ENCODE measurements at places on chromosomes 3 and 15.

DNA sequence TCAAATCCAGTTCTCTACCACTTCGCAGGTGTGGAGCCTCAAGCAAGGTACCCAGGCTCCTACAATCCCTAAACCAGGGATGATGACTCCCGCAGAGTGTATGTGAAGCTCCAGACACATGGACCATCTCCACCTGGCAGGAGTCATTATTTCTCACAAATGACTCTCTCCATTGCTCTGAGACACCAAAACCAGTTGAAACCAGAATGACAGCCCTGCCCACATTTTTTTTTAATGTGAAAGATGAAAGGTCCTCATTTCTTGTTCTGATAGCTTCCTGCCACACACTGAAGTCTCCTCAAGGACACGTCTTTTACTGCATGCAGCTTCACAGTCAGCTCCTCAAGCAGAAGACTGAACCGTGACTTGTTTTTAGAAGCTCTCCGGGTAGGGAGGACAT, 61.4 kb upstream of the ZBTB38 start:
- no peak for DNase-seq

DNA sequence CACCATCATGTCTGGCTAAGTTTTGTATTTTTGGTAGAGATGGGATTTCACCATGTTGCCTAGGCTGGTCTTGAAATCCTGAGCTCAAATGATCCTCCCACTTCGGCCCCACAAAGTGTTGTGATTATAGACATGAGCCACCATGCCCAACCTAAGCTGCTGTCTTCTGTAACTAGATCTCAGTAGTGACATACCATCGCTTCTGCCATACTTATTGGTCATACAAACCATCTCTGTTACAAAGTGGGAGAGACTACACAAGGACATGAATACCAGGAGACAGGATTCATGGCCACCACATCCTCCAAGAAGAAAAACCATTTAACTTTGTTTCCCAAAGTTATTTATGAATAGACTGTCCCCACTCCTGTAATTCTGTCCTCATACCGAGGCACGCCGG, 81.3 kb downstream of the SMAD6 start:
- no peak for DNase-seq

DNA sequence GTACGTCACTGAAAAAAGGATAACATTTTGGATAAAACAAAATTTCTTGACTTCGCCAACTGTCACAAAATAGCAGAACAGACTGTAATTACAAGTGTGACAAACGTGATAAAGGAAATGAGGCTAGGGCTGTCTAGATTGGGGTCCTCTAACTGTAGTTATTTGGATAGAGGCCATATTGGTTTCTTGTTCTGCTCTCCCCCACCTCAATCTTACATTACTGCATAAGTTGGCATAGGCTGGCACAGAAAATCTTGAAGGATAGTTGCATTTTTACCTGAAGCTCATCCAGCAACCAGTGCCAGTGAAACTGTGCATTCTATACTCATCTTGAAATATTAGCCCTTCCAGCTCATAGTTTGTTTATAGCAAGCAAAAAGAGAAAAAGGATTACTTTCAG, 84.6 kb downstream of the ITPR1 start:
- DNase-seq, result no peak

DNA sequence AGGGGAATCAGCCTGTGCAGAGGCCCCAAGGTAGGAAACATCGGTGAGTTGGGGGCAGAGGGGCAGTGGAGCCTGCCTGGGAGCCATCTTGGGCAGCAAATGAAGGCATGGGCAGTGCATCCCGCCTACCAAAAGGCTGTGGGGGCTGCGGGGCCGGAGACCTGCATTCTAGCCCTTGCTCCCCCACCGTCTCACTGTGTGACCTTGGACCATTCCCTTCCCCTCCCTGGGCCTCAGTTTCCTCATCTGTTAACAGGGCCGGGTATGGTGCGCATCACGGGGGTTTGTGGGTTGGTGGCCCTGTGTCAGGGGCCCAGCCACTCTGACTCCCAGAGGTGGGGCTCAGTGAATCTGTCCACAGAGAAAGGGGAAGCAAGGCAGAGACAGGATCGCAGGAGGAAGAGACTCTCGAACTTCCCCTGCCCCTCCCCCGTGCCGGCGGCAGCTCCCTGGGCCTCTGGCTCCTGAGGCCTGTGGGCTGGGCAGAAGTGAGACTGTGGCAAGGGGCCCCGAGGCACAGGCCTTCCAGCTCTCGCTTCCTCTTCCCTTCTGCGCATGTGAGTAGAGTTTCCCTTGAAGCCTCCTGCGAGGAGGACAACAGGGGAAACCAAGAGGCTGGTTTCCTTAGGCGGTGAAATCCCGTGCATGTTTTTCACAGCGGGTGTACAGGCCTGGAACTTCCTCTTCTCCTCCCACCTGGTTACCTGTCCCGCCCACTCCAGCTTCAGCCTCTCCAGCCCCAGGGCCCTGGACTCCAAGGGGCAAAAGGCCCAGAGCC, 42.9 kb downstream of the IDH2 start:
- no peak for DNase-seq

DNA sequence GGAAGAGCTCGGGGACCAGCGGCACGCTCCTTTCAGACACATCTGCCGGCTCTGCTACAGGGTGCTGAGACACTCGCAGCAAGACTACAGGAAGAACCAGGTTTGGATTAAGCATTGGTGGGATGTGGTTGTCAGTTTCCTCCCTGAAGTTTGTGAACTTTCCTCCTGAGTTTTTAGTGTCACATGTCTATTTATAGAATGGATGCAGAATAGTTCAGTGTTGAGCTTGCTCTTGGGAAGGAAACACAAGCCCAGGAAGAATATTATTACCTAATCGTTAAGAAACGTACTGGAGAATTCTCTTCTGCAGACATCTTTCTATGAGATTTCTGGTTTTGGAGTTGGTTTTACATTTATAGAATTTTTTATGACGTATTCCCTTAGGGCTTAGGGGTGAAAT, 172.0 kb downstream of the ITPR1 start:
- no peak for DNase-seq

GRCh38 chr3:51024121-51024520, 349.4 kb downstream of the DOCK3 start:
- DNase-seq, result no peak

GRCh38 chr3:147406028-147406931, at the start of gene ZIC4:
Gene ZIC4 (minus strand): TSS chr3:147406543. CDS start chr3:147402797, 3,746 bp downstream.
- DNase-seq, result no peak

- DNase-seq, result no peak
Observed at GRCh38 chr3:170585008-170585936, 603 bp downstream of the SLC7A14 start.

DNA sequence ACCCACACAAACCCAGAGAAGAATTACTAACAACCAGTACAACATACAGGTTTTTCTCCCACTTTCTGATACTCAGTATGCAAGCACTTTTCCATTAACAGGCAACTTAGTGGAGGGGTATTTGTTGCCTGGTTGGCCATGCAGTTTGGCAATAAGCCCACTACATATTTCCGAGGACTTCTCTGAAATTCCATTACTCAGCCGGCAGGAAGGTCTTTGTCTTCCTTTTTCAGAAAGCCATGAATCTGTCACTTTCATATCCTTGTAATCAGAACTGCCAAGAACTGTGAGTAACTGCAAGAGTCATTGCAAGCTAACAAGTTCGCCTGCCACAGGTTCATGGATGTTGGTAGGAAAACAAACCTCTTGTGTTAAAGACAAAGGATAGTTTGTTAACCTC, 422.3 kb upstream of the ROBO1 start:
- no peak for DNase-seq

GRCh38 chr3:50616003-50616769, 765 bp upstream of the MAPKAPK3 start:
- DNase-seq, result peak; percentile 88

DNA sequence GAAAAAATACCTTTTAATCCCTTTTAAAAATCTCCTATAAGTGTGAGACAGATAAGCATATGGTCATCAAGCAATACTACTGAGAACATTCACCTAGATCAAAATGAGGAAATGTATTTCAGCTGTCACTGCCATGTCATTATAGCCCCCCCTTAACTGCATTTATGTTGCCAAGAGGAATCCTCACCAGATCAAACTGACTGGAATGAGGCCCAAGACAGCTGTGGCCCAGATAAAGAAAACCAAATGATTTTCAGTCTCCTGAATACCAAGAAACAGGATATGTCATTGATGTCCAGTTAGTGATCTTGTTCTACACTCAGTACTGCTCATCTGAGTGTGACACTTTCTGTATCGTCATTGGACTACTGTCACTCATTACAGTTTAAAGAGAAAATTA, 35.1 kb upstream of the CPB1 start:
- no peak for DNase-seq

GRCh38 chr15:90585863-90586262, 56.1 kb downstream of the CRTC3 start:
- no peak for DNase-seq
